Thoracic aorta (tissue), 2 donors: ENCODE measurements at places on chromosomes 4 and X.

GRCh38 chr4:130056286-130056685 is 960.3 kb downstream of the C4orf33 start:
- no peaks in the 10 kb centered on the region for H3K4me1 ChIP-seq
- H3K27me3 ChIP-seq: no peaks in the 10 kb centered on the region
- no peaks in the 10 kb centered on the region for H3K36me3 ChIP-seq
- H3K4me3 ChIP-seq: no peak overlapping the region

DNA sequence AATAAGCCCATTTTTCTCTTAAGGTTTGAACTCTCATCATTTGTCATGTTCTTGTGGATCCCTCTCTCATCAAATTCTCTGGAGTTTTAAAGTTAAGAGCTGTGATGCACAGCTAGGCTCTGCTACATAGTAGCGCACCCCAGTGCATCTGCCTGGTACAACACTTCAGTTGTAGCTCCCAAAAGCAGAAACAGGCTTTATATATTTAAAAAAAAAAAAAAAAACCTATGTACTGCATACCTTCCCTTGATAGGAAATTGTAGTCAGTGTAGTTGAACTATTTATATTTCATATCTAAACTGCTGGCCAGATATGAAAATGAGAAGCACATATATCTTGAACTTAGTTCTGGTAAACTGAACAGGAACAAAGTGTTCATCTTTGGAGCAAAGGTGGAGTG is 131.4 kb downstream of the KLHL13 start:
- no peaks in the 10 kb centered on the region for H3K27me3 ChIP-seq
- no peak for DNase-seq
- no peak overlapping the region for H3K27ac ChIP-seq
- no peak overlapping the region for H3K4me3 ChIP-seq
- no peaks in the 10 kb centered on the region for H3K4me1 ChIP-seq

DNA sequence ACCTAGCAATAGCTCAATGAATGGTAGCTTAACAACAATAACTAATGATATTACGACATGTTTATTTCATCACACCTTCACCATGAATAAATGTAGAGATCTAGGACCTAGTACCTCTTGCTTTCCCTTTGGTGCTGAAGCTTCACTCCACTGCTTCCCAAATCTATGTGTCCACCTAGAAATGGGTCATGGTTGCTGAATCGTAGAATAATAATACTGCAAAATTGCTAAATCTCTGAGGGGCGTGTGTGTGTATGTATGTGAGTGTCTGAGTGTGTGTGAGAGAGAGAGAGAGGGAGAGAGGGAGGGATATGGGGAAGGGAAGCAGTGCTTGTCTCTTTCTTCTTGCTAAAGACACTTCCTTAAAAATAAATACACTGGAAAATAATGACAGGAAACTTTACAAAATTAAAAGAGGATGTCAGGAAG is 109.3 kb upstream of the BMP2K start:
- no peak overlapping the region for H3K4me3 ChIP-seq
- no peak for DNase-seq
- H3K27ac ChIP-seq: no peak overlapping the region
- H3K4me1 ChIP-seq: peaks cover 2% of the 10 kb centered on the region
- H3K36me3 ChIP-seq: no peaks in the 10 kb centered on the region
- no peaks in the 10 kb centered on the region for H3K27me3 ChIP-seq

- no peaks in the 10 kb centered on the region for H3K36me3 ChIP-seq
- H3K27ac ChIP-seq: no peak overlapping the region
- no peak for DNase-seq
- H3K4me1 ChIP-seq: no peaks in the 10 kb centered on the region
Observed at GRCh38 chrX:101232316-101232715, 12.7 kb downstream of the DRP2 start.

- H3K4me1 ChIP-seq: no peaks in the 10 kb centered on the region
- H3K4me3 ChIP-seq: no peak overlapping the region
- DNase-seq: no peak
- no peak overlapping the region for H3K27ac ChIP-seq
Observed at GRCh38 chrX:16783452-16783851, 2.8 kb upstream of the TXLNG start.

- no peaks in the 10 kb centered on the region for H3K27me3 ChIP-seq
- DNase-seq: no peak
- no peaks in the 10 kb centered on the region for H3K4me1 ChIP-seq
- no peak overlapping the region for H3K27ac ChIP-seq
- no peak overlapping the region for H3K4me3 ChIP-seq
- no peaks in the 10 kb centered on the region for H3K36me3 ChIP-seq
Observed at GRCh38 chr4:80309294-80310004, 26.1 kb upstream of the CFAP299 start.

DNA sequence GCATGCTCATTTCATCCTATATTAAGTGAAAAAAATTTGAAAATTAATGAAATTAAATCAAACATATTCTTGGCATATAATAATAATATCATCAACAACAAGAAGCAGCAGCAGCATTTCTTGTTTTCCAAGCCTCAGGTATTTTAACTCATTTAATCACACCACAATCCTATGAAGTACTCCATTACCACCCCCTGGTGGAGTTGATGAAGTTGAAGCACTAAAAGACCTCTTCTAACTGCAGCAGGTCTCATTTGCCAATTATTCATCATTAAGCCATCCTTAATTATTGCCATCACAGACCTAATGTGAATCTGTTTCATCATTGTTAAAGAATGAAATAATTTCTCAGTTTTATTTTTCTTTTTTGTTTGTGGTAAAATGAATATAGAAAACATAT is 801.4 kb upstream of the GRID2 start:
- H3K27ac ChIP-seq: no peak overlapping the region
- no peak overlapping the region for H3K4me3 ChIP-seq
- no peaks in the 10 kb centered on the region for H3K4me1 ChIP-seq
- H3K27me3 ChIP-seq: no peaks in the 10 kb centered on the region
- H3K36me3 ChIP-seq: no peaks in the 10 kb centered on the region

GRCh38 chr4:102779204-102779603 is 18.4 kb upstream of the MANBA start:
- no peaks in the 10 kb centered on the region for H3K4me1 ChIP-seq
- H3K36me3 ChIP-seq: no peaks in the 10 kb centered on the region
- no peak overlapping the region for H3K4me3 ChIP-seq
- no peak overlapping the region for H3K27ac ChIP-seq
- DNase-seq: no peak
